ENCODE measurements at places on chromosomes 16 and 17. TPM values are rescaled to one million over a fixed set of nuclear protein-coding genes. Genes with fewer than 3 reads are reported as not detected.
A peak's percentile ranks its signal among the peaks of the same experiment; 100 is the strongest.

GRCh38 chr17:20263595-20263994 lies 203.7 kb downstream of the LGALS9B start:
- DNase-seq, result no peak
- no peaks in the 10 kb centered on the region for H3K36me3 ChIP-seq
- no peaks in the 10 kb centered on the region for H3K27me3 ChIP-seq
- no peaks in the 10 kb centered on the region for H3K4me1 ChIP-seq

- no peak for DNase-seq
- peaks cover 7% of the 10 kb centered on the region for H3K36me3 ChIP-seq
- no peak overlapping the region for H3K27ac ChIP-seq
- H3K4me1 ChIP-seq, result peaks cover 5% of the 10 kb centered on the region
- no peaks in the 10 kb centered on the region for H3K27me3 ChIP-seq
- no peak overlapping the region for H3K4me3 ChIP-seq
Measured at GRCh38 chr16:4631444-4631843, 6.8 kb downstream of the MGRN1 start.

DNA sequence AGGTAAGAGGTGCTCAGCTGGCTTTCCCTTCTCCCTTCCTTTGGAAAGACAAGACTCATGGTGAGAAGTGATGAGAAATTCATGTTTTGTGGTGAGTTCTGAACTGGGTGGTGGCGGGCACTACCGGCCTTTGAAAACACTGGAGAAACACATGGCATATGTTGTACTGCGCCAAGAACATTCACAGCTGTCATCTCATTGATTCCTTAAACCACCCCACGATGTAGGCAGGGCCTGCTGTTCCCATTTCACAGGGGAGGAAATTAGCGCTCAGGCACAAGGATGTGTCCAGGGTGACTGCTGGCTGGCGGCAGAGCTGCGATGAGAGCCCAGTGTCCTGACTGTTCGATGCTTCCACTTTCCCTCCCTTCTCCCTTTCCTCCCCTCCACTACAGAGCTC lies 1.6 kb upstream of the DOC2B start:
- no peak overlapping the region for H3K27ac ChIP-seq
- H3K27me3 ChIP-seq, result no peaks in the 10 kb centered on the region
- no peaks in the 10 kb centered on the region for H3K36me3 ChIP-seq
- DNase-seq, result no peak

GRCh38 chr16:67415872-67416793 lies at the start of gene ZDHHC1:
ZDHHC1 (minus strand) TSS chr16:67416477; CDS start chr16:67407775, 8,702 bp downstream.
- H3K4me3 ChIP-seq, result peak within 1 kb of the TSS; percentile 78
- no peaks in the 10 kb centered on the region for H3K27me3 ChIP-seq
- H3K27ac ChIP-seq, result peak within 1 kb of the TSS; percentile 92
- H3K4me1 ChIP-seq, result peaks cover 8% of the 10 kb centered on the region
- DNase-seq, result peak; percentile 85
- no peaks in the 10 kb centered on the region for H3K36me3 ChIP-seq

DNA sequence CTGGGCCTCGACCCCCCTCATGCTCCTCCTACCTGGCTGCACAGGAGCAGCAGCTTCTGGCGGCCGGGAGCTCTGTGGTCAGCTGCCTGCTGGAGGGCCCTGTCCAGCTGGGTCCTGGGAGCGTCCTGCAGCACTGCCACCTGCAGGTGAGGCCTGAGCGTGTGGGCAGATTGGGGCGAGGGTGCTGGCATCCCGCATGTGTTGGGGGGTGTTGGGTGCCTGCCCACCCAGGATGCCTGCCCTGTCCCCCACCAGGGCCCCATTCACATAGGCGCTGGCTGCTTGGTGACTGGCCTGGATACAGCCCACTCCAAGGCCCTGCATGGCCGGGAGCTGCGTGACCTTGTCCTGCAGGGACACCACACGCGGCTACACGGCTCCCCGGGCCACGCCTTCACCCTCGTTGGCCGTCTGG lies 16.5 kb downstream of the FCSK start:
- no peaks in the 10 kb centered on the region for H3K4me1 ChIP-seq
- peak; percentile 68 for DNase-seq
- no peak overlapping the region for H3K27ac ChIP-seq
- H3K4me3 ChIP-seq, result no peak overlapping the region

- DNase-seq, result no peak
- H3K27ac ChIP-seq, result no peak overlapping the region
- H3K36me3 ChIP-seq, result peaks cover 10% of the 10 kb centered on the region
- H3K4me3 ChIP-seq, result no peak overlapping the region
- H3K4me1 ChIP-seq, result no peaks in the 10 kb centered on the region
Measured at GRCh38 chr16:84568066-84568465, 49.8 kb downstream of the COTL1 start.

- H3K4me1 ChIP-seq, result peaks cover 2% of the 10 kb centered on the region
- no peak for DNase-seq
- H3K4me3 ChIP-seq, result no peak overlapping the region
- no peaks in the 10 kb centered on the region for H3K36me3 ChIP-seq
- H3K27ac ChIP-seq, result no peak overlapping the region
- H3K27me3 ChIP-seq, result no peaks in the 10 kb centered on the region
Measured at GRCh38 chr16:81716478-81717225, 62.4 kb upstream of the PLCG2 start.

GRCh38 chr16:51321251-51321650 lies 170.2 kb upstream of the SALL1 start:
- no peaks in the 10 kb centered on the region for H3K27me3 ChIP-seq
- H3K36me3 ChIP-seq, result no peaks in the 10 kb centered on the region
- H3K4me3 ChIP-seq, result no peak overlapping the region
- H3K4me1 ChIP-seq, result no peaks in the 10 kb centered on the region
- no peak for DNase-seq

DNA sequence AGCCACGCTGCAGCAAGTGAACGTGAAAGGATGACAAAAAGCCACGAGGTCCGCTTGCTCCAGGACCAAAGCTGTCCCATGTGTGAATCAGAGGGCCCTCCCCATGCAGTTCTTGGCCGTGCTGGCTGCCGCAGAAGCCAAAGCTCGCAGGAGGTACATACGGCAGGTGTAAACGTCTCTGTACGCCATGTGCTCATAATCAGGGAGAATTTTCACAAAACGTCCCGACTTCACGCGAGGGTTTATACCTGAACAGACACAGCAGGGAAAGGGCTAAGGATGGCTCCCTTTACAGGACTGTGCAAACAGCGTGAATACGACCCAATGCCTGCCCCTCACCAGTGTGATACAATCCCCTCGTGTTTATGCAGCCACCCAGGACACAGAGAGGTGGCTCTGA lies 25.3 kb downstream of the FBXO31 start:
- H3K36me3 ChIP-seq, result peaks cover 30% of the 10 kb centered on the region
- no peak for DNase-seq
- no peak overlapping the region for H3K27ac ChIP-seq
- no peak overlapping the region for H3K4me3 ChIP-seq
- no peaks in the 10 kb centered on the region for H3K4me1 ChIP-seq

- H3K4me1 ChIP-seq, result no peaks in the 10 kb centered on the region
- H3K27me3 ChIP-seq, result no peaks in the 10 kb centered on the region
- no peaks in the 10 kb centered on the region for H3K36me3 ChIP-seq
- no peak overlapping the region for H3K27ac ChIP-seq
Measured at GRCh38 chr16:25823891-25824290, 132.1 kb downstream of the HS3ST4 start.

GRCh38 chr16:87037012-87037411 lies 280.2 kb downstream of the C16orf95 start:
- no peaks in the 10 kb centered on the region for H3K4me1 ChIP-seq
- no peak overlapping the region for H3K27ac ChIP-seq
- no peaks in the 10 kb centered on the region for H3K27me3 ChIP-seq
- DNase-seq, result peak; percentile 25
- H3K36me3 ChIP-seq, result no peaks in the 10 kb centered on the region

DNA sequence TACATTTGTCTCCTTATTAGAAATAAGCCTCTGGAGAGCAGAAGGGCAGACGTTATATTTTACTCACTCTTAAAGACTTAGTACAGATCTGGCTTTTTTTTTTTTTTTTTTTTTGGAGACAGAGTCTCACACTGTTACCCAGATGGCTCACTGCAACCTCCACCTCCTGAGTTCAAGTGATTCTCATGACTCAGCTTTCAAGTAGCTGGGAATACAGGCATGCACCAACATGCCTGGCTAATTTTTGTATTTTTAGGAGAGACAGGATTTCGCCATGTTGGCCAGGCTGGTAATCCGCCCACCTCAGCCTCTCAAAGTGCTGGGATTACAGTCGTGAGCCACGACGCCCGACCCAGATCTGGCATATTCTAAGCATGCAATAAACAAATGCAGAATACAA lies 36.4 kb upstream of the TMEM97 start:
- no peaks in the 10 kb centered on the region for H3K36me3 ChIP-seq
- H3K27ac ChIP-seq, result no peak overlapping the region
- no peak overlapping the region for H3K4me3 ChIP-seq
- no peak for DNase-seq
- no peaks in the 10 kb centered on the region for H3K4me1 ChIP-seq
- H3K27me3 ChIP-seq, result no peaks in the 10 kb centered on the region

DNA sequence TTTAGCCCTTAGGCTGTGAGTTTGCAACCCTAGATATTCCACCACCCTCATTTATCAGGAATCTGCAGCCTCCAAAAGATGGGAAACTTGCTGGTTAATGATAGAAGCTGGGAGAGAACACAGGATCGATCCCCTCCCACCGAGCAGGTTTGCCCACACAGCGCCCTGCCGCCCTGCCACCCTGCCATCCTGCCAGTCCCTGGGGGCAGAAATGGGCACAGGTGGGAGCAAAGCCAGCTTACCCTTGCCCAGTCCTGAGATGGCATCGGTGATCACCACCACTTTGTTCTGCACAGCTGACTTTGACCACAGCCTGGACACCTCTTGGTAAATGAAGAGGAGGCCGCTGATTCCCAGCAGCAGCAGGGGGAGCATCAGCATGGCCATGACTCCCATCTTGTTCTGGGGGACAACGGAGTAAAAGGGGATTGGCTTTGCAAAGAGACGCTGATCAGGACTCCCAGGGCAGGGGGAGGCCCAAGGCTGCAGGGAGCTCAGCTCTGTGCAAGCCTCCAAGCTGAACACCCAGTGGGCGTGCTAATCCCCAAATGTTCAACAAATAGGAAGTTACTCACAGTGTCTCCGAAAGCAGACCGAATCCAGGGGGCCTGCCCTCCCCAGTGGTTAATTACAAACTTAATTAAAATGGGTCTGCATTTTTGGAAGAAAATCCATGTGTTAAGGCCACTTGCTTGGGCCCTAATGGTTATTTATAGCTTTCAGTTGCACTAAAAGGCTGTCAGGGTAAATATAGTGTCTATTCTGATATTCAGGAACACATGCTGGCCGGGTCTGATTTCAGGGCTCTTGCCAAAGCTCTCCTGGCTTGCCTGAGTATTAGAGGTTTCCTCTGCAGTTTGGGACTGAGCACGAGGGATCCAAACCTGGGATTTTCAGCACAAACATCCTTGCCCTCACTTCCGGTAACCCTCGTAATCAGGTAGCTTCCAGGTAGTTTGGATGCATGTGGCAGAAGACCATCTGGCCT lies at the start of gene DHRS7C:
Gene DHRS7C, minus strand, starts transcription at position 704 of the 988 bp plus-strand sequence. Its CDS starts 308 bp downstream, at position 396.
- H3K4me3 ChIP-seq, result no peak within 1 kb of the TSS
- H3K27ac ChIP-seq, result no peak within 1 kb of the TSS
- H3K27me3 ChIP-seq, result no peaks in the 10 kb centered on the region
- no peaks in the 10 kb centered on the region for H3K36me3 ChIP-seq
- no peaks in the 10 kb centered on the region for H3K4me1 ChIP-seq

Gene PSMD7
- 60.7 TPM for total RNA-seq

Gene KRTAP17-1
- total RNA-seq, result not detected

Gene COASY
- 71.9 TPM for total RNA-seq

Gene CCL1
- not detected for total RNA-seq

Gene PIRT
- total RNA-seq, result not detected

Gene TVP23A
- total RNA-seq, result 0.19 TPM

Gene KRT24
- 0.31 TPM for total RNA-seq

Gene NPIPA8
- 4.8 TPM for total RNA-seq

Gene GRN
- total RNA-seq, result 353 TPM

Gene RNF222
- not detected for total RNA-seq

Data from kidney (tissue), 22 donors.